ENCODE measurements at places on chromosomes 2 and 18.

GRCh38 chr2:15760232-15760910 lies 168.7 kb downstream of the DDX1 start:
- DNase-seq = no peak

DNA sequence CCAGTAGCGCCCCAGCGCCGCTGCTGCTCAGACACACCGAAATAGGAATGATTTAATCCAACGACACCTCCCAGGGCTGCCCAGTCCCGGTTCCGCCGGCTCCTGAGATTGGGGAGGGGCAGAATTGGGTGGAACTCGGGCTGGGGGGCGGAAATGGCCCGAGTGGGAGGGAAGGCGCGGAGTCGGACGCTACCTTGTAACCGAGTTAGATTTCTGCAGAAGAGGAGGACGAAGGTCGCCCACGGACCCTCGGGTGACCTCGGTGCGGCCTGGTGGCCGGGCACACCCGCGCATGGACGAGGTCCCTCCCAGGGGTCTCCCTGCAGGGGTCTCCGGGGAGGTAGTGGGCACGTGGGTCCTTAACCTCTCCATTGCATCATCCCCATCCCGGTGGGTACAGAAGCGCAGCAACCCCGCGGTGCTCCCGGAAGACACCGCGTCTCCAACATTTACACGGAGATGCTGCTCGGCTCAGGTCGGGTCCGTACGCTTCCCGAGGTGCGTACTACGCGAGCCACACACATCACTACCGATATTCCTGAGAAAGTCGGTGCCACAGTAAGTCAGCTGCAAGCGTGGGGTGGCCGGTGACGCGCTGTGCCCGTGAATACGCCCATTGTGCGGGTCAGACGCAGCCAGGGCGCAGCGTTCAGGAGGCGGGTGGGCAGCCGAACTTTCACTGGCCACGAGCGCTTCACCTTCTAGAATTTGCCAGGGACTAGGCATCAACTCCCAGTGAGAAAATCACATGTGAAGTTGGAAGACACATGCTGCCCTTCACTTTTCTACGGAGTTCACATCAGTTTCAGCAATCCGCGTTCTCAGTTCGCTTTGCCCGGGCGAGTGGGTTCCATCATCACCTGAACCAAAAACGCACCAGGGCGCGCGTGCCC lies 3.0 kb downstream of the ZNF516 start:
- peak; percentile 43 for DNase-seq

DNA sequence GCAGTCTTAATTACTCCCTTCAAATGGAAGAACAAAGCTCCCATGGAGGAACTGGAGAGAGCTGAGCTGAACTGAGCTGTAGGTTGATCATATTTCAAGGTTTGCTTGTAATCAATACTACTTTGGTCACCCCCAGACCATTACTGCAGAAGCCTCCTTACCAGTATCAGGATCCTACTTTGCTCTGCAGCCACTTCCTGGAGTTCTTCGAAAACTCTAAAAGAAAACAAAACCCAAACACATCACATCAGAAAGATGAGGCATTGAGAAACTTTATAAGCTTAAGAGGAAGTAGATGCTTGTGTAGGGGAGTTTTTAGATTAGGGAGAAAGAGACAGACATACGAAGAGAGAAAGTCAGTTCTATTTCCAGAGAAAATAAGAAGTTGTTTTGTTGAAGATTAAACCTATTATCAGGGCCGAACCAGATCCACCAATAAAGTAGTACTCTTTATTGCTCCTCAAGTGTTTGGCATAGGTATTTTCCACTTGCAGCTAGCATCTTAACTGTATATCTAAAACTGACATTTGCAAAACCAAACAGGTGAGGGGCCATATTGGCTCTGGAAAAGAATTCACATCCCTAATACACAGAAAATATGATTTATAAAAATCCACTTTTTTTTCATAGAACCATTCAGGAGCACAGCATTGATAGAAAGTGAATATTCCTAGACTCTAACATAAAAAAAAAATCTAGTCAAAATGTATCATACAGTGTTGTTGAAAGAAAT lies 166.9 kb upstream of the KLF7 start:
- DNase-seq = no peak

GRCh38 chr2:17644997-17645720 lies 104.7 kb downstream of the VSNL1 start:
- no peak for DNase-seq

GRCh38 chr18:59988098-59988706 lies 88.4 kb downstream of the PMAIP1 start:
- peak; percentile 41 for DNase-seq

GRCh38 chr18:72613534-72613930 lies 69.4 kb upstream of the CBLN2 start:
- no peak for DNase-seq

DNA sequence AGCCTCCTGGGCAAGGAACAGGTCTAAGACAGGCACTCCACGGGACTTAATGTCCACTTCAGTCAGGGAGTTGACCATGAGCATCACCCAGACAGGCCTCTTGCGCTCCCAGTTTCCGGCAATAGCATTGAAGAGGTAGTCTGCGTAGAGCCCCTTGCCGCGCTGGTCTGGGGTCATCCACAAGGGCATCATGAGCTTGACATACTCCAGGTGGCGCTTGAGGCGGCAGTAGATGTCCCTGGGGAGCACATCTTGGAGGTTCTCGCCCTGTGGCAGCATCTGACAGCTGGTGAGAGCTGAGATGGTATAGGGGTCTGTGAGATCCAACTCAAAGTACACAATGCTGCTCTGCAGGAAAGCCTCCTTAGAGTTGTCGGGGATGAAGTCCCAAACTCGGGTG lies 10.6 kb downstream of the TRABD2A start:
- DNase-seq = no peak

- DNase-seq = no peak
Measured at GRCh38 chr2:138086576-138086975, 122.3 kb downstream of the HNMT start.

DNA sequence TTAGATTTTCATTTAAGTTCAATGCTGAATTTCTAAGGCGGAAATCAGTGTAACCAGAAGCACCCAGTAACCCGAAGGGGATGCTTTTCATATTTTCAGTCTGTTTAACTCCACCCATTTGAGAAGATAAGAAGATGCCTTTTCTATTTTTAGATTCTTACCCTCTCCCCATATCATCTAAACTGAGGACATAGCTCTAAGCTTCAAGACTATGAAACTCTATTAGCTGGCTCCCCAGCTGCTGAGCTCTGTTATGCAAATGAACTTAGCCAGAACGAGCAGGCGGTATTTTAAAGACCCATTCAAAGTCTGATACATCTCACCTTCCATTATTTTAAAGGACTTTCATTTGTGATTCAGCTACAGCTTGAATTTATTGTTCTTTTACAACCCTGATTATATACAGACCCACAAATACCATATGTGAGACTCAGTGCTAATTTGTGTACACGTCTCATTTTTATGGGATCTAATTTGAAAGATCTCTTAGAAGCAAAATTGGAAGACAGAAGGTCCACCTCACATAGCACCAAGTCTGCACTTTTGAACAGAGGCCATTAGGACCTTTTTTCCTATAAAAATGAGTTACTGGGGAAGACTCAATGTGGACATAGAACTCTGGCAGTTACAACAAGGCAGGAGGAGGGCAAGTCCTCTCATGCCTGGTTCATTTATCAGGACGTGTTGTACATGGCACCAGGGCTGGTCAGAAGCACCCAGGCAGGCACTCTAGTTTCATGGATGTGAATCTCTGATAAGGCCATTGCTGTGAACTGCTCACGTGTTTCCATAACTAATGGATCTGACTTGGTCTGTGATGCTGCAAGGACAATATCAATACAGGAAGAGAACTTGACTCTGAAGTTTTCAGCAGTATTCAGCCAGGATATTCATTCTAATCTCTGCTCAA lies 16.3 kb downstream of the CDC42EP3 start:
- no peak for DNase-seq

DNA sequence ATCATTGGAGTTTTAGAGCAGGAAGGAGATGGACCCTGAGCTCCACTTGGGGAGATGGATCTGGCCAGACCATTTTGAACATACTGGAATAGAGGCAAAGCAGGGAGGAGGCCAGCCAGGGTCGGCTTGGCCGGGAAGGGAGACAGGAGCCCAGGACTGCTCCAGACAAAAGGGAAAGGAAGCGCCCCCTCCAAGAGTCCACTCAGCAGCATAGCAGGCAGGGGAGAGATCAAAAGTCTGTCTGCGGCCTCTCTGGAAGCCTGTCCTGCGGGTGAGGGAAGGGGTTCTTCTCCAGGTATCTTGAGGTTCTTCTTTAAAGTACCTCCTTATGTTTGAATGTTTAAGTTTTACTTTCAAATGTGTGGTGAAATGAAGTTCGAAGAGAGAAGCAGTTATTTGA lies 126.1 kb downstream of the GBX2 start:
- no peak for DNase-seq

GRCh38 chr18:13915995-13916431 lies 677 bp upstream of the MC2R start:
- DNase-seq = no peak

GRCh38 chr18:3855966-3856365 lies 406.0 kb downstream of the TGIF1 start:
- DNase-seq = no peak

GRCh38 chr2:176111309-176111663 lies 4.2 kb downstream of the HOXD11 start:
- DNase-seq = no peak

DNA sequence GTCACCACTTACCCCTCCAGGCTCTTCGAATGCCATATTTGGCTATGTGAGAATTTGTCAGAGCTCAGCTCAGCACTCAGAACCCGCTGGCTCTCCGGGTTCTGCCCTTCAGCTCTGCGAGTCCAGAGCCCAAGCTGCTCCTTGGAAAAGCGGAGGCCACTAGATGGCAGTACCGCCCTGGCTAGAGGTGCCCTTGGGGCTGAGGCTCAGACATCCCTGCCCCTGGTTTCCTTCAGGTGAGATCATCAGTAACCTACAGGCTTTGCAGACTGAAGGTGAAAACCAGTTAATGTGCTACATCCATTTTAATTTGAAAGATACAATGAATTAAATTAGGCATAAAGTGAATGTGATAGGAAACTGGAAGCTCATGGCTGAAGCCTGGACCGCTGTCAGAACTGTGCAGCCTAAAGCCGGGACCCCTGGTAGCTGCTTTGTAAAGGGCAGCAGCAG lies 285.6 kb downstream of the AGAP1 start:
- DNase-seq = peak; percentile 55

DNA sequence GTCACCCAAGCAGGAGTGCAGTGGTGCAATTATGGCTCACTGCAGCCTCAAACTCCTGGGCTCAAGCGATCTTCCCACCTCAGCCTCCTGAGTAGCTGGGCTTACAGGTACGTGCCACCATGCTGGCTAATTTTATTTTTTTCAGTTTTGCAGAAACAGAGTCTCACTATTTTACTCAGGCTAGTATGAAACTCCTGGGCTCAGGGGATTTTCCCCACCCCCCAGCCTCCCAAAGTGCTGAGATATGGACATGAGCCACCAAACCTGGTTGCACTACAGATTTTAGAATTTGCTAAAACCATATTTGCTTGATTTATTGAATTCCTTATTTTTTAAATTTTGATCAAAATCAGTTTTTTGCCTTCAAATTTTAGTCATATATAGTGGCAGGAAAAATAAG lies 1553.4 kb downstream of the LRP1B start:
- DNase-seq = no peak

DNA sequence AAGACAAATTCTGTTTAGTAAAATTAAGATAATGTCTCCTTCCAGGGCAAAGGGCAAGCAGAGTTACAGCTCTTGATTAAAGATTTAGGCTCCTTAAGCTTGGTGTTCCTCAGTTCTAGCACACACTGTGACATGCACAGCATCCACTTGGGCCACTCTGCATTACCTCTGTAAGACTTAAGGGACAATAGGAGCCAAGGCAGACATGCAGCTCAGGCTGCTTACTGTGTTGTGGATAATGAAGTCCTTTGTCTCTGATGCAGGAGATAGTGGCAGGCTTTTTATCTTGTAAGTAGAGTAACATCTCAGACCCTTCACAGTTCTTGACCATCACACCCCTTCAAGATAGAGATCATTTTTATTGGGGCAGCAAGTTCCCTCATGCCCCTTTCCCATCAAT lies 31.2 kb downstream of the RBM45 start:
- DNase-seq = no peak

DNA sequence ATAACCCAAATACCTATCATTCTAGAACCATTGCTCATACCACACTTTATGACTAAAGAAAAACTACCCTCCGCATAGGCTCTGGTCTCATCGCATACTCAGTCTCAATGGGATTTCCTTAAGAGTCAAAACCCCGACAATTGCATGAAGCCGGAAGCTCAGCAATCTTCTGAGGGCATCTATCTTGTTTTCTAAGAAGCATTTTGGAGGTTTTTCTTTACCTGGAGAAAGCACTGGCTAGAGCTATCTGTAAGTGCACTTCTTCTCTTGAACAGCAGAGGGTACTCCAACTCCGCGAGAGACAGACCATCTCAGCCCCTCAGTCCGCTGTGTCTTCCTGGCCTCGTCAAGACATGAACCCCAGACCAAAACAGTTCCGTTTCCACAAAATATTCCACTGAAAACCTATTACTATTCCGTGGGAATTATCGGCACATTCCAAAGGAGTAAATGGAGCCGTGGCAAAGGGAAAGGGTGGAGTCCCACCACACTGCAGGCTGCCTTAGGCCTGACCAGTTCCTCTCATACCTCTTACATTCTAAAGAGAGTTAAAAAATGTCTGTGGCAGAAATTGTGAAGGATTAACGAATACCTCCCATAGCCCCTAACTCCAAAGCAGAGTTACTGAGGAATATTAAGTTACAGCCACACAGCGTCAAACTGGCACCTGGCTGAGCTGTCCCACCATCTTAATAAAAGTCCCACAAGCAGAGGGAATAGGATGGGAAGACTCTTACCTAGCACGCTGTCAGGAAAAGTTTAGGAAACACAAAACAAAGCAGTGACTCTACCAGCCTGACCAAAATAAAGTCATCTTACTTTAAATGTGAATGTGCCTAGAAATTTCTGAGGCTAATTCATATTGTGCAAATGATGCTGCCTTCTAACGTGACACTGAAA lies 325.6 kb upstream of the VRK2 start:
- peak; percentile 7 for DNase-seq

DNA sequence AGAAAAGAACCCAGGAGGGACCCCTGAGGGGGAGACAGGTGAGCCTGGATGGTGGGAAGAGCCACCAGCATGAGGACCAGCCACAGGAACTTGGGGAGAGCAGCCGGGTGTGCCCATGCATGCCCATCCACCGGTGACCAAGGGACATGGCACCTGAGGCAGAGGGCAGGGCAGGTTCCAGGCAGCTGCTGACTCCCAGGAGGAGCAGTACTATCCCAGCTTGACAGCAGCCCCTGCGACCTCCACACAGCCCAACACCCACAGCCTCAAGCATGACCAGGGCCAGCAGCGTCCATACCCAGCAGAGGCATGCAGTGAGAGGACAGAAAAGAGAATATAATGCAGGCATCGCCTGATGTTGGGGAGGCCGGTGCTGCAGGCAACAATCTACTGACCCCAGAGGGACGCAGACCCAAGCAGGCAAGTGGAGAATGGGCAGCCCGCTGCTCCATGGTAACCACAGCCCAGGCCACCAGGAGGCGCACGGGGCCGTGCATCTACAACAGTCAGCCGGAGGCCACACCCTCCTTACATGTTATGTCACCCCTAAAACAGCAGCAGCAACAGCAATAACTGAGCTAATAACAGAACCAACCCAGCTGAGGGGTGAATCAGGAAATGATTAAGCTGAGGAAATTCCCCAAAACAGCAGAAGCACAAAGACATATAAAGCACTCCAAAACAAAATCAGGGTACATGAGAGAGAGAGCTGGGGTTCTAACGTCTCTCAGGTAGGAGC lies 44.1 kb downstream of the ANKMY1 start:
- DNase-seq = peak; percentile 77

- no peak for DNase-seq
Measured at GRCh38 chr18:29171892-29172755, 995.2 kb upstream of the CDH2 start.

- DNase-seq = no peak
Measured at GRCh38 chr2:241673797-241674725, 12.6 kb downstream of the DTYMK start.

Measured in stimulated activated CD4-positive, alpha-beta T cell treated with anti-CD3 and anti-CD28 coated beads, Interleukin-4, amount 100 ng/mL, for 4 hours (primary cell).